ENCODE measurements at places on chromosomes 12 and 14.

DNA sequence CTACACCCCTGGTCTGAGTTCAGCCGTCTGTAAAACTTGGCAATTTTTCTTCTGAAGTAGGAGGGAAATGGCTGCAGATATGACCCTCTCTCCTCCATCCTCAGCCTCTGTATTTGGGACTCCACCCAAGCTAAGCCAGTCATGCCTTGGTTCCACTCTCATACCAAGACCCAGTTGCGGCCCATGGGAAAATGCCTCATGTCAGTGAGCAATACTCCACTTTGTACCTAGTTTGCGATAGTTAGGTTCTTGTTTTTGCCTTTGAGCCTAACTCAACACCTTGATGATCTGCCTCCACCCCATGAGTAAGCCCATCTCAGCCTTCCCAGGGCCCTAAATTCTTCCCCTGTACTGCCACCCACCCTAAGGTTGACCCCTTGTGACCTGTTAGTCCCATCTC, 143.4 kb downstream of the HMGA2 start:
- H3K4me3 ChIP-seq, result no peak overlapping the region
- H3K4me1 ChIP-seq, result no peaks in the 10 kb centered on the region
- no peaks in the 10 kb centered on the region for H3K36me3 ChIP-seq
- DNase-seq, result no peak

DNA sequence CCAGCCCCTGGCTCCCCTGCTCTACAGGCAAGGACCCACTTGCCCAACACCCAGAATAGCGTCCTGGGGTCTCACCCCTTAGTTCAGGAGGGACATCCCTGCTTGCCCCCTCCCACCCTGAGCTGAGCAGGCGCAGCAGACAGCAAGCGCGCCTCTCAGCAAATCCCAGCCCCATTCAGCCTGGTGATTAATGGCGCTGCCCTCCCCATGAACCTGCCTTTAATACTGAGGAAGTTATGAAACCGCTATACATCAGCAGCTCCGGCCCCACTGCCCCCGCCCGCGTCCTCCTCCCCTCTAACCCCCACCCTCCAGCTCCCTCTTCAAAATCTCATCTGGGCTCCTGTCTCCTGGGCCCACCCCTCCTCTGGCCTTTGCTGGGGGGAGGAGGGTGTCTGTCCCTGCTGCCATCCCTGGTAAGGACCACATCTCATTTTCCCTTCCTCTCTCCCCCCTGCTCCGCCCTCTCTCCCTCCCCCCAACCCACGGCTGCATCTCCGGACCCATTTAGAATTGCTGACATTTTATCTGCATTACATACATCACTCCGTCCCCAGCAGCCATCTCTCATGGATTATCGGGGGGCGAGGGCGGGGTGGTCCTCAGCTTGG, 7.1 kb upstream of the SMUG1 start:
- H3K4me3 ChIP-seq, result no peak overlapping the region
- peaks cover 4% of the 10 kb centered on the region for H3K36me3 ChIP-seq
- peaks cover 90% of the 10 kb centered on the region for H3K27me3 ChIP-seq
- no peak overlapping the region for H3K27ac ChIP-seq
- no peaks in the 10 kb centered on the region for H3K4me1 ChIP-seq

DNA sequence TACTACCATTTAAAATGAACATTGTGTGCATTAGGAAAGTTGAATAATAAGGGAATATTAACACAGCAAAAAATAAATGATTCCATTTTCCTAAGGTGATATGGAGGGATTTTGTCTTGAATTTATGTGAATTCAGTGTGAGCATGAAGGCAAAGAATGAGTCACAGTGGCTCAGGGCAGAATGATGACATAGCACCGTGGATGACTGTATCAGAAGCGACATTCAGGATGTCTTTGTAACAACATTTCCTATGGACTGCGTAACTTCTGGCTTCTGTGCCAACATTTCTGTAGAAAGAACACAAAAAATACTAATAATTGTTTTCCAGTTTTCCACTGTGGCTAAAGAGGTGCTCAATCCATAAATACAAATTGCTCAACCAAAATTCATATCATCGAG, 54.6 kb downstream of the TTC8 start:
- no peak overlapping the region for H3K4me3 ChIP-seq
- peaks cover 14% of the 10 kb centered on the region for H3K27me3 ChIP-seq
- H3K4me1 ChIP-seq, result no peaks in the 10 kb centered on the region
- no peak overlapping the region for H3K27ac ChIP-seq

- no peak for DNase-seq
- no peaks in the 10 kb centered on the region for H3K27me3 ChIP-seq
- peaks cover 27% of the 10 kb centered on the region for H3K4me1 ChIP-seq
Observed at GRCh38 chr12:27279826-27280225, 35.7 kb downstream of the STK38L start.

- H3K4me3 ChIP-seq, result no peak overlapping the region
- H3K36me3 ChIP-seq, result peaks cover 38% of the 10 kb centered on the region
- H3K27ac ChIP-seq, result no peak overlapping the region
- DNase-seq, result no peak
- H3K27me3 ChIP-seq, result no peaks in the 10 kb centered on the region
Observed at GRCh38 chr12:3658327-3659163, 94.4 kb downstream of the CRACR2A start.

DNA sequence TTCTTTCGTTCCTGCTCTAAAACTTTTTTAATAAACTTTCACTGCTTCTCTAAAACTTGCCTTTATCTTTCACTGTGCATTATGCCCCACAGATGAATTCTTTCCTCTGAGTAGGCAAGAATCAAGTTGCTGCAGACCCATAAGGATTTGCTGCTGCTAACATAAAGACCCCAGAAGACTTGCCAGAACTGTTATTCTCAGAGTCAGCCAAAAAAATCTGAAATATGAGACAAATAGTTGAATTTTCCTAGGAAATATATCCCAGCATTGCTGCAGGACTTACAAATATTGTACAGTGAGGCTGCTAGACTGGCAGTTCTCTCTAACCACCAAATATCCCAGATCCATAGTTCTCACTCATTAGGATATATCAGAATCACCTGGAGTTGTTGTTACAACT, 349.1 kb upstream of the FLRT2 start:
- H3K27me3 ChIP-seq, result no peaks in the 10 kb centered on the region
- no peak for DNase-seq
- no peaks in the 10 kb centered on the region for H3K36me3 ChIP-seq
- H3K27ac ChIP-seq, result no peak overlapping the region
- H3K4me1 ChIP-seq, result no peaks in the 10 kb centered on the region

- H3K4me3 ChIP-seq, result no peak overlapping the region
- no peaks in the 10 kb centered on the region for H3K27me3 ChIP-seq
- no peaks in the 10 kb centered on the region for H3K36me3 ChIP-seq
Observed at GRCh38 chr14:22650960-22651521, 6.9 kb upstream of the OR6J1 start.

Data from central memory CD8-positive, alpha-beta T cell (primary cell).